Right lung (tissue), 10 donors: ENCODE measurements at places on chromosomes 3 and 15. TPM values are rescaled to one million over a fixed set of nuclear protein-coding genes. Genes with fewer than 3 reads are reported as not detected.

- DNase-seq: no peak
These were observed 57.6 kb upstream of the NEO1 start for GRCh38 chr15:72994534-72995177.

DNA sequence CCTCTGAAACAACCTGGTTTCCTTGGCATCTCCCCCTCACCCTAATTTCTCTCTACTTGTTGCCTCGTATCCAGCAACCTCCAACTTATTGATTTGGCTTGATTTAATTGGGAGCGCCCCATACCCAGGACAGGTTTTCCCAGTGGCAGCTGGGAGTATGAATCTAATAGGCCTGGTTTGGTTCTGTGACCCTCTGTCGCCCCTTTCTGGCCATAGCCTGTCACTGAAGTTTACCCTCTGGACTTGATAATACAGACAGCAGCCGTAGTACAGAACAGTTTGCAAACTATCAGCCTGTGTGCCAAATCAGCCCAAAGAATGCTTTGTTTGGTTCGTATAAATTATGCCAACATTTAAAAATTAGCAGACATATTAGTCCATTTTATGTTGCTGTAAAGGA, 525.1 kb upstream of the GOLIM4 start:
- peak; percentile 2 for DNase-seq

DNA sequence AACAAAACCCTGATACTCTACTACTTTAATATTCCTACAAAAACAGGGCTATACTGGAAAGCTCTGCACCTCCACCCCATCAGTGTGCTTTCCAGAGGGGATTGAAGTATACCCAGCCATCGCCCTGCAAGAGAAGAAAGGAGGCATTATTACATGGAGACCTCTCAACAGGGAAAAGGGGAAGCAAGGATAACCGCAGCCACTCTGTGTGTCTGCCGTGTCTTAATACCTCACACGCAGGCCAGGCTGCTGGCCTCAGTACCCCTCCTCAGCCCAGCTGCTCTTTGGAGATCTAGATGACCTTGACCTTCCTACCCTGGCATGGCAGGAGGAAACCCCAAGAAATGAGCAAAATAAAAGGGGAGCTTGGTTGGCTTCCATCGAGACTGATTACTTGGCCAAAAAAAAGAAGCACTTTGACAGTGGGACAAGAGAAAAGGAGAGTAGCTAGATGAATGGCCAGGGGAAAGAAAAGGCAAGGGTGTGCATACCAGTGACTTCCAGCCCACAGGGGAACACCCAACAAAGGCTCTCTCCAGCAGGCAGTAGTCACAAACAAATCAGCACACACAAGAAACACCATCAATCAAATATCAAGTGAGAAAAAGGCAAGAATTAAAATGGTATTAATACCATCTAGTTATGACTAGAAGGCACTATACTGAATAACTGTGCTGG, 129.4 kb downstream of the STT3B start:
- DNase-seq: no peak

TMC3 gene
- 0.13 TPM for polyA plus RNA-seq

DNA sequence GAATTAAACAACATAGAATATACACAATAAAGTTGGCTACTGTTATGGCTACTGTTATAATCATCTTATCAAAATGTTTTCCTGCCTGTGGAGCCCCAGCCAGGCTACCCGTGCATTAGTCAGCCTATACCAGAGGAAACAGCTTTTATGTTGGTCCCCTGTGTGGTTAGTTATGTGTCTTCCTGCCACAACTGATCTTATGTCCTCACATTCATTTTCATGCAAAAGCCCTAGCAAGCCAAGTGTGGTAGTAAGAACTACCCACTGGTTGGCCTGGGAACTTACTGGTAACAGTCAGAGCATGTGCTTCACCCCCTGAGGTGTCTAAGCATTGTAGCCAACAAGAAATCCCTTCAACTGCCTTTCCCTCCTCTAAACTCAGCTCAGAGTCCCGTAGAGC, 21.8 kb downstream of the MGLL start:
- no peak for DNase-seq

DNA sequence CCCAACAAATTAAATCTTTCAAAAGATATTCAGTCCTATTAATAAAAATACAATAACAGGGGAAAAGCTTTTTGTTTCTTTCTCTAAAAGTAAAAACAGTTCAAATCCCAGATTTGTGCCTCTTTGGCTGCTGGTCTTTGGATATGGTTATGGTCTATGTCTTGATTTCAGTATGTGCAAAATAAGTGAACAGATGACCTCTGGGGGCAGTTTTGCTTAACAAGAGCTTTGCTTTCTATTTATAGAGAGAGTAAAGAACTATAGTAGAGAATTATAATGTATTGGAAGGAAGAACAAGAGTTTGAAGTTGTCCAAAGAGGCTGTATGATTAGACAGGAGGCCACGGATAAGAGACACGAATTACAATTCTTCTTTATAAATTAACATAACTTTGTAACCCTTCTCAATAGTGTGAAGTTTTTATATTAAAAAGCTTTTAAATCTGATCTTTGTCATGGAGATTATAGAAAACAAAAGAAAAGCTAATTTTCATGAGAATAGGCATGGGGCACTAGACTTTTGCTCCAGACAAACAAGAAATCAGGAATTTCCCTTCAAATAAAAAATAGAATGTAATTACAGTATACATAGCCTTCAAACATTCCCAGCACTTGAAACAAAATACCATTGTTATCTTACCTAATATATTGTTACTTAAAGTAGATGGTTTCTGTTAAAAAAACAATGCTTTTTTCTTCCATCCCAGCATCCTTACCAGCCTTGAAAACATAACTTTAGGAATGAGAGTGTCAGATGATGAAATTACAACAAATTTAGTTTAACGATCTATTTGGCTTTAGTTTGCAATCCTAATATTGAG, 432.7 kb upstream of the ARHGEF26 start:
- no peak for DNase-seq

DNA sequence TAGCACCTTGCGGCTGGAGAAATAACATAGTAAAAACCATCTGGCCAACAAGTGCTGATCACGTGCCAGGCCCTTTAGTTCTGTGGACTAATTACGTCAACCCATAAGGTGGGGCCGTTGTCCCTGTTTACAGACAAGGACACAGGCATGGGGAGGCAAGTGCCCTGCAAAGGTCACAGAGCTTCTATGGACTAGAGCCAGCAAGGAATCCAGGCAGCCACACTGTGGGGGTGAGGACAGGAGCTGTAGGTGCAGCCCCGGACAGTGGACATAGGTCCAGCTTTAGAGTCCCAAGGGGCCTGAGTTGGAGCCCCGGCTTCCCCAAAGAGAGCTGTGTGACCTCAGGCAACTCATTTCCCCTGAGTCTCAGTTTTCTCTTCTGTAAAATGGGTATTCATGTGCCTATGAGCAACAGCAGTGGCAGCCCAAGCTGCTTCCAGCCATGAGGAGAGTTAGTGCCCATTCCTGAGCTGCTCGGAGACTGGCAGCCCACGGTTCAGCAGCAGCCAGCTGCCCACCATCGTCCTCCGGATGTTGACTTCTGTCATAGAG, 13.9 kb downstream of the CHST13 start:
- DNase-seq: no peak

COPS2 gene
- polyA plus RNA-seq: 125 TPM

GRCh38 chr15:65068403-65068788, 605 bp upstream of the RASL12 start:
- no peak for DNase-seq

DNA sequence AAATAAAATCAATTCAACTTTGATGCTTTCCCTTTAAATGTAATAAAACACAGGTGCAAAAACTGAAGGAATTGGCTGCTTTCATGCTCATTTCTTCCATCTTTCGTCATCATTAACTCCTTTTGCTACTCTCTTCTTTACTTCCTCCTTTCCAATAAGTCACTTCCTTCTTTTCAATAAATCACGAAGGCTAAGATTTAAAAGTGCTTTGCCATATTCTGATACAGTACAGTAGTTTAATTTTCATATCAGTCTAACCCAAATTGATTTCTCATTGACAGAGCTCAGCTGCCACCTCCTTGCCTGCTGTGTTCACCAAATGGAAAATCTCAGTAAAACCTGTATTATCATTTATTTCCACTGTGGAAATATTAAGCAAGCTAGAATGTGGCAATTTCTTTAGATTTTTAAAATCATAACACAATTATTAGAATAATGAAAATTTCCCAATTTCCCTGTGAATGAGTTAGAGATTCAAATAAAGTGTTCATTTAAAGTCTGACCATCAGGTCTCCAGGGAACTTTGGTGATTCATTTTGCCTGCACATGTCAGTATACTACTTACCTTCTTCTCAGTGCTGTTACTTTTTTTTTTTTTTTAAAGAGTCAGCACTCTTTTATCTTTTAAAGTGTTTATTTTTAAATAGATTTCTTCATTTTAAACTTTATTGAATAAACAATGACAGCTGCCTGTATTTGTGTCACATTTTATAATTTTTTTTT, 41.6 kb downstream of the NANOGP8 start:
- no peak for DNase-seq

CACNA2D3 gene
- polyA plus RNA-seq: 2.2 TPM

DNA sequence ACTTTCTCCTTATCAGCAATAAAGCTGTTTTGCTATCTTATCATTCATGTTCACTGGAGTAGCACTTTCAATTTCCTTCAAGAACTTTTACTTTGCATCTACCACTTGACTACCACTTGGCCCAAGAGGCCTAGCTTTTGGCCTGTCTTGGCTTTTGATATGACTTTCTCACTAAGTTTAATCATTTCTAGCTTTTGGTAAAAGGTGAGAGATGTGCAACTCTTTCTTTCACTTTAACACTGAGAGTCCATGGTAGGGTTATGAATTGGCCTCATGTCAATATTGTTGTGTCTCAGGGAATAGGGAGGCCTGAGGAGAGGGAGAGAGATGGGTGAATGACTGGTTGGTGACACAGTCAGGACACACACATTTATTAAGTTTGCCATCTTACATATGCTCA, 31.0 kb upstream of the FAM3D start:
- no peak for DNase-seq

DNA sequence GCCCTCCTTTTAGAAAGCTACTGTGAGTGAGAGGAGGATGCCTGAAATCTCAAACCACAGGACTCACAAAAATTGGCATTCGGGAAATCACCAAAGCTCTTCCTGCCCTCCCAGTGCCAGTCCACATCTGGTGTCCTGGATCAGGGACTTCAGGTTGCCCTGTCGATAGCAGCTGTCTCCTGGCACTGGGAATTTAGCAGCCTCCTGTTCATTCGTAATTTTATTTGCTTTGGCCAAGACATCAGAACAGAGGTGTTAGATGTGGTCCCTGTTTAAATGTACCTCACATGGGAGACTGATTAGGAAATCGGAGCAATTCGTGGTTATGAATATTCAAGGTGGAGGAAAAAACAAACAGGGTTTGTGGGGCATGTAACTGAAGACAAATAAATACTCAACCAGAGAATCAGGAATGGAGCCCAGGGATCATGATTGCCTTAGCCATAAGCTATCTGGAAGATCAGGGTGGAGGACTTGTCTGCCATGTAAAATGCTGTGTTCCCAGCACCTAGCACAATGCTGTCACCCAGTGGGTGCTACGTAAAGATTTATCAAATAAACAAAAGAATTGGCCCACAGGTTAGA, 265.2 kb upstream of the PROK2 start:
- DNase-seq: no peak

AGTR1 gene
- 22.3 TPM for polyA plus RNA-seq

INSYN1 gene
- polyA plus RNA-seq: 22.4 TPM

GRIP2 gene
- 1.4 TPM for polyA plus RNA-seq

OR5K3 gene
- polyA plus RNA-seq: not detected

DNA sequence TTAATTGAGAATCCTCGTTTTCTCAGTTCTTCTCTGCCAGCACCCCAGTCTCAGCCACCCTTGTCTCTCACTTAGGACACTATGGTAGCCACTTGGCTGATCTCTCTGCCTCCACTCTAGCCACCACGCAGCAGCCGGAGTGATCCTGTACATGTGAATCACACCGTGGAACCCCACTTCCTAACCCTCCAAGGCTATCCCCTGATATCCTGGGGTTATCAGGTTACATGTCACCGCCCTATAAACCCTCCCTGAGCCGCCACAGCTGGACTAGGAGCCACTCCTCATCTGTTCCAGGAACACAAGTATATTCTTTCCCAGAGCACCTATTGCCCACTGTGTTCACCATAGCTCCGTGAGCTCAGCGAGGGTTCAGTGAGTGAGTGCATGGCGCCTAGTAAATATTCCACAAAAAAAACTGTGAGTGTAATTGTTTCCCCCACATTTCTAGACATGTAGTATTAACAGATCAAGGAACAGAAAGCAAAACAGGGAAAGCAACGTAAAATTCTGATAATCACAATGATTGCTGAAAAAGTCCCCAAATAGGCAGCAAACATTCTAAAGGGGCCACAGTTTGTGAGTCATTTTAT, 661 bp upstream of the PARP14 start:
- peak; percentile 27 for DNase-seq

GOLGA6L4 gene
- polyA plus RNA-seq: 29.6 TPM

DNA sequence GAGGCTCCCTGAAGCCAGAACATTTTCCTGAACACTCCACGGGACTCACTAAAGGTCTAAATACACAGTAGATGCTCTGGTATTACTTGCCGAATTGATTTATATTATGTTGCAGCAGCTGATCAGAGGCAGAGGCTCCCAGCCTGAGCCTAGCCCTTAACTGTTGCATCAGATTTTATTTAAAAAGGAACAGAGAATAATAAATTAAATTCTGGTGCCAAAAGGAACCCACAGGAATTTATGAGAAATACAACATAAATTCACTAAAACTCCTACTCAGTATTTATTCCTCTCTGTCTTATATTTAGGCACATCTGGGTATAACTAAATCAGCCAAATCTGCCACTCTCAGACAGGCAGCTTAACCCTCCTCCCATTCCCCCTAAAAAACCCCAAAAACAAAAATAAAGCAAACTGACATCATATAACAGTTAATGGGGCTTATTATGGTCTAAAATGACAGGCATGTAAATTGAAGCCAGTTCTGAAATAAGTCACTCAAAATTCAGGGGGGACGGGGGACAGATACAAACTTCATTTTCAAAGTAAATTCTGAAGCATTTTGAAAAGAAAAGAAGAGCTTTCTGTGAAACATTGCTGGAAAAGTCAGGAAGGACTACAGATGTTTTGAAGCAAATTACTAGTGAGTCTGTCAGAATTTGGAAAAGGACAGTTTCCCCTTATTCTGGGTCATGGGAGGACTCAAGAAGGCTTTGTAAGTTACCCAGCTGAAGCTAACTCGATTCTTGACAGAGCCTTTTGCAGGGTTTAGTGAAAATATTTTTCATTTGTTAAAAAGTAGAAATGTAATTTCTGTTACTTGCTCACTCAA, 53.8 kb upstream of the CORO2B start:
- no peak for DNase-seq

DNA sequence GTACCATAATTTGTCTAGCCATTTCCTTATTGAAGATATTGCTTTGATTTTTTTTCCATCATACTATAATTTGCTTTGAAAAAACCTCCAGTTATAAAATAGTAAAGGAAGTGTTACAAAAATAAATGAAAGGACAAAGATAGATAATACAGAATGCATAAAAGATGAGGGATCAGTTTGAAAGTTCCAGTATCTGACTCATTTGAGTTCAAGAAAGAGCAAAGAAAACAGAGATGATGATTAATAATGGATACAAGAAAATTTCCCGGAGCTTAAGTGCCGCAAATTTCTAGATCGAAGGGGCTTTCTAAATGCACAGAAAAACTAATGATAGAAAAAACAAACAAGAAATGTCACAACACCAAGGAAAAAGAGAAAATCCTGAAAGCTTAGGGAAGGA, 4.3 kb downstream of the WDR48 start:
- DNase-seq: no peak

- DNase-seq: no peak
These were observed 49.9 kb upstream of the KLF13 start for GRCh38 chr15:31276596-31277298.

- no peak for DNase-seq
These were observed 1.6 kb upstream of the SUCNR1 start for GRCh38 chr3:151871639-151872468.

CTXN2 gene
- polyA plus RNA-seq: not detected

HCN4 gene
- polyA plus RNA-seq: 0.10 TPM

SSUH2 gene
- polyA plus RNA-seq: 1.9 TPM
